ENCODE measurements at places on chromosomes 12 and 14.

GRCh38 chr14:61492474-61492873 lies 171.1 kb downstream of the PRKCH start:
- DNase-seq = no peak

DNA sequence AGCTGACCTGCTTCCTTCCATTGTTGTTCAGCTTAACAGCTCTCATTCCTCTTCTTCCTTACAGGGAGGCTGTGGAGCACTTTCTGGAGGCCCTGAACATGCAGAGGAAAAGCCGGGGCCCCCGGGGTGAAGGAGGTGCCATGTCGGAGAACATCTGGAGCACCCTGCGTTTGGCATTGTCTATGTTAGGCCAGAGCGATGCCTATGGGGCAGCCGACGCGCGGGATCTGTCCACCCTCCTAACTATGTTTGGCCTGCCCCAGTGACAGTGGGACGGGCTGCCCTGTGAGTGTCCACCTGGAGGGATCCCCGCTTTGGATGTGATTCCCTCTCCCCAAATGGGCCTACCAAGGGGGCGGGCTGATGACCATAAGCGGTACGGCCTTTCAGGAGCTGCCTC lies 20.5 kb downstream of the PEX5 start:
- DNase-seq = no peak

GRCh38 chr12:114306646-114307045 lies 99.3 kb downstream of the TBX5 start:
- no peak for DNase-seq

- DNase-seq = no peak
Observed at GRCh38 chr14:78005325-78005724, 164.8 kb upstream of the NRXN3 start.

GRCh38 chr12:4224206-4224889 lies 49.2 kb upstream of the CCND2 start:
- DNase-seq = no peak

- no peak for DNase-seq
Observed at GRCh38 chr12:100345020-100345767, 11.7 kb upstream of the SLC17A8 start.

DNA sequence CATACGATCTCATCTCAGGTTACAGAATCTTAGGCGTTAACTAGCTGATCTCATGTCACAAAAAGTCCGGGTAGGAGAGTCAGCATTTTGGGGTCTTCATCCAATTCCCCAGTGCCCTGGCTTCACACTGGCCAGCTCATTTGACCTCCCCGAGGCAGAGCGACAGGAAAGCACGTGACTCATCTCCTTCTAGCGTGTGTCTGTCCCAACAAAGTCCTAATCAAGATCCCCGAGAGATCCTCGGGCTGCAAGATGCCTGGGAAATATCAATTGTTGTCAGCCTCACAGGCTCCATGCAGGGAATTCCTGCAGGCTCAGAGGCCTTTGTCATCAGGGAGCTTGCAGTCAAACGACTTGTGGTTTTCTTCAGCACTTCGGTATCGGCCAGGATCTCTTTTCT lies 57.5 kb downstream of the ZNF664 start:
- DNase-seq = no peak

DNA sequence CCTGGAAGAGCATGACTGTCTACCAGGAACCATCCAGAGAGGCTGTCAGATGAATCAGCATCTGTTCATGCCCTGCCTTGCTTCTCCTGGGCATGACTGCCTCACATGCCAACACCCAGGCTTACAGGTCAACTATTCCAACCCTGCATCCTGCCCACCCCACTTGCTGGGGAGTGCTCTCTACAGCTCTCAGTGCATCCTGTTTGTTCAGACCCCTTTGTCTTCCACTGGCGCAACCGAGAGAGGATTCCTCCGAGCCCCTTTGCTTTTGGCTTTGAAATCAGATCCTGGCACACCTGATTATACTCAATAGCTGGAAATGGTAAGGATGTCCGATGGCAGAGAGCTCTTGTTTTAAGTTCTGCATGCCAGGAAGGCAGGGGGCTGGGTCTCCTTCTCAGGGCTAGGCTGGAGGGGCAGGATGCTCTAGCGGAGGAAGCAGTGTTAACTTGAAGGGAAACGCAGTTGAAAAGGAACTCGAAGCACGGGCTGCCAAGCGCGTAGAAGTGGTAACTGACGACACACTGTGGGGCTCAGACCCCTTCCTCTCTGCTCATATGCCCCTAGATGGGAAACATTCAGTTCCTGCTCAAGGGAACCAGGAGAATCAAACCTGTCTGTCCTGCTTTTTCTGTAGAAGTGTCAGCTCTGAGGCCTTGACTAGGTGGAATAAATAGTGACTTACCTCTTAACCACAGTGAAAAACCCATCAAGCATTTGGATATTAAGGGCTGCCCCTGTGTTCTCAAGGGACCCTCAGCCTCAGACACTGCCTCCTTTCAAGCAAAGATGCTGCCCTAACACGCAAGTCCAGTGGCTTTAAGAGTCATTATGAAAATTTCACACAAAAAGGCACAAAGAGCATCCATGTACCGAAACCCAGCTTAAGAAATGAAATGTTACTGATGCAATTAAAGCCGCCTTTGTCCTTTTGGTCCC lies 297.5 kb downstream of the ZFP36L1 start:
- no peak for DNase-seq

GRCh38 chr14:72736786-72737559 lies 156.9 kb downstream of the DPF3 start:
- DNase-seq = no peak

DNA sequence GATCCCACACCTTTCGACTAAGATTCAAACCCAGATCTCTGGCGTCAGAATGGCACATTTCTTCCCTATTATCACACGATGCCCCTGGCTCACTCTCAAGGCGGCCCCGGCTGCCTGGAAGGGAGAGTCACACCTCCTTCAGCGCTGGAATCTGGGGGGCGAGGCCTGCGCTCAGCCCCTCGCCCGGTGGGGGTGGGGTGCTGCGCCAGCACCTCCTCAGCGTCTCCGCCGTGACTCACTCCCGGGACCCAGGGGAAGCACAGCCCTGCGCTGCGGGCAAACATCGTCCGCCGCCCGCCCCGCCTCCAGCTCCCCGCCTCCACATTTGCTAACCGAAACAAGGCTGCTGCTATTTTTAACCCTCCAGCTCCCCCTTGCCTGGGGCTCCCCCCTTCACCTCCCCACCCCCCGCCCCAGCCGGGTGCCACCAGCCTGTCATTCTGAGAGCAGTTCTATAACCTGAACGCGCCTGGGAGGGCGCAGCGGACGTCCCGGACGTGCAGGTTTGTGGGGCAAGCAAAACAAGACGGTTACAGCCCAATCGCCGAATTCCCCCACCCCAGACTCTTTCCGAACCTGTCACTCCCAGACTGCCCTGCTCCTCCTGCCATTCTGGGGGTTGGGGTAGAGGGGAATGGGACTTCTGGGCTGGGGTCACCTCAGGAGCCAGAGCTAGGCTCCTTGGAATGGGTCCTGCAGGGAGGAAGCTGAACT lies 6.7 kb downstream of the HDAC7 start:
- peak; percentile 49 for DNase-seq

- DNase-seq = no peak
Observed at GRCh38 chr14:79878785-79879184, 332.5 kb downstream of the DIO2 start.

GRCh38 chr12:12999271-12999958 lies 650 bp downstream of the HEBP1 start:
- peak; percentile 25 for DNase-seq

- peak; percentile 57 for DNase-seq
Observed at GRCh38 chr14:23153851-23154796, 29.3 kb downstream of the SLC7A8 start.

DNA sequence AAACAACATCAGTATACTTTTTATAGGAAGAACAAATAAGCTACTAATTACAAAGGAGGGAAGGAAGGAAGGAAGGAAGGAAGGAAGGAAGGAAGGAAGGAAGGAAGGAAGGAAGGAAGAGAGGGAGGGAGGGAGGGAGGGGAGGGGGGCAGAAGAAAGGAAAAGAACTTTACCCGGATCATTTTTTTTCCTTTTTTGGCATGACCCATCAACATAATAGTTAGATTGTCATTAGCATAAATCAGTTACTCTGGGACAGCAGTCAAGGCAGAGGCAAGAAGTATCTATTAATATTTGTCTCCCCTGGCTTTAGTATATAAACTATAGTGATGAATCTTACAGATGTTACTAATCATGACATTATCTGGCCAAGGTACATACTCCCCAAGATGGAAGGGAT lies 35.2 kb upstream of the TSPAN8 start:
- no peak for DNase-seq

DNA sequence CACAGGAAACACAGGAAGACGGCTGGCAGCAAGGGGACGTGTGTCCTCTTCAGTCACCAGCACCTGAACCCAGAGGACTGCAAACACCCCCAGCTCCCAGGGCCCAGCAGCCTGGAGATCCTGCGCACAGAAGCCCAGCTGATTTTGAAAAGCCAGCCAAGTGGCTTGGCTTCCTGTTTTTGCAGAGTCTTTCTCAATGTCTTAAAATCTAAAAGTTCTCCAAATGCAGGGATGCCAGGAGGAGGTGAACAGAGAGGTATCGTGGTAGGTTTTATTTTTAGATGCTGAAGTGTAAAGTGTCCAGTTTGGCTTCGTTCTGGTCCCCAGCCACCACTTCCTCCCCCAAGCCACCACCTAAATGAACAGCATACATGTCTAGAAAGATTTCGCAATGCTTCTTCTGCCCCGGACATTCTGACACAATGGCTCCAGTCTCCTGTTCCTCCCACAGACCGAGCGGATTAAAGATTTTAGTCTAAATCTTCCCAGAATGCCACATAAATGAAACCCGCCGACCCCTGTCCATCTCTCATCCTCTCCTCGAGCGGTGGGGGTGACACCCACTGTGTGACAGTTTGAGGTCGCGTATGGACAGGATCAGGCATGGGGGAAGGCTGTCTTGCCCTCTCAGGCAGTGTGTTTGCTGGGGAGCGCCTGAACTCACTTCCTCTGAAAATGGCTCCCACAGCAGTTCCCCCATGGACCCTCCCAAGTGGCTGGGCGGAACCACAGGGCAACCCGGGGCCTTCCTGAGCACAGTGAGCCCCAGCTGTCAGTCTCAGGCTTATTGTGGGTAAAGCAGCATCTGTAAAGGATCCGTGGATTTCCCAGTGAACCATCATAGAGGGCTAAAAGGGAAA lies 41.6 kb downstream of the ITPK1 start:
- no peak for DNase-seq

DNA sequence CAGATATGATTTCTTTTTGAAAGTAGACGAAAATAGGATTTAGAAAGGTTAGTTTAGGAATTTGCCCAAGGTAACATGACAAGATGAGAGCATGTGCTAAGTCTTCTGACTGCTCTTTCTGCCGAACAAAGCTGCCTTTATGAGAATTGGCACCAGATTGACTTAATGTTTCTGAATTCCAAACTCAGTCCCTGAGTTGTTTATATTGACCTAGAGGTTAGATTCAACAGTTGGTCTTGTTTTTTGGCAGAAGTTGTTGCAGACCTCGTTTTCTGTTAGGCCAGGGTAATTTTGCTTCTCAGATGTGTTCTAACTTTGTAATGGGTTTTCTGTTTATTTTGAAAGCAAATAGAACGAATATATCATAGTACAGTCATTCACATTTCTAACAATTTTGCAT lies 61.5 kb upstream of the LRTM2 start:
- no peak for DNase-seq

DNA sequence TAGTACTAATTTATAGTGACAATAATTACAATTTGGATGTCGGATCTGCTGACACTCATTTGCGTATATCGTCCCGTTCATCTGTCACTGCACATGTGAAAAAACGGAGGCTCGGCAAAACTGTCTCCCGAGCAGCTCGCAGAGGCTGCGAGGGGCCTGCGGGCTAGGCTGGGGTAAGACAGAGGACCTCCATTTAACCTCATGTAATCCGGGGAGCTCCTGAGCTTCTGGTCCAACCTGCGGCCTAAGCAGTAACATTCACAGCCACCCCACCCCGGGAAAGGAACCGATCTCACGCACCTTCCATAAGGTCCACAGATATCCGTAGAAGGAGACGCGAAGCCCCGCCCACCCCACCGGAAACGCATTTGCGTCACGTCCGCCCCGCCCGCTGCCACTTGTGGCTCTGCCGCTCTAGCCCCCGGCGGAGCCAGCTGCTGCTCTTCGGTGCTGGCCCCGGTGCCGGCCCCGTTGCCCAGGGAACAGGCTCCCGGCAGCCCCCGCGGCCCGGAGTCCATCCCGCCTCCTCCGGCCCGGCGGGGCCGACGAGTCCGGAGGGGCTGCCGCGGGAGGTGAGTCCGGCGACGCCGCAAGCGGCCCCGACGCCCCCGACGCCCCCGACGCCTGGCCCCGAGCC lies at the start of the genes CINP and TECPR2:
TSS of gene CINP (minus strand) at position 346 of the 637 bp plus-strand sequence. CDS start at position 307, 39 bp downstream.
TSS of gene TECPR2 (plus strand) at position 397 of the 637 bp plus-strand sequence. CDS start 13,781 bp downstream, outside the sequence.
- peak; percentile 99 for DNase-seq

- peak; percentile 32 for DNase-seq
Observed at GRCh38 chr12:80472911-80473500, 29.0 kb downstream of the PTPRQ start.

GRCh38 chr12:27618836-27619235 lies 77.4 kb upstream of the REP15 start:
- no peak for DNase-seq

- peak; percentile 49 for DNase-seq
Observed at GRCh38 chr14:53432378-53432802, 279.3 kb upstream of the DDHD1 start.

- no peak for DNase-seq
Observed at GRCh38 chr14:104536942-104537612, 42.5 kb upstream of the C14orf180 start.

DNA sequence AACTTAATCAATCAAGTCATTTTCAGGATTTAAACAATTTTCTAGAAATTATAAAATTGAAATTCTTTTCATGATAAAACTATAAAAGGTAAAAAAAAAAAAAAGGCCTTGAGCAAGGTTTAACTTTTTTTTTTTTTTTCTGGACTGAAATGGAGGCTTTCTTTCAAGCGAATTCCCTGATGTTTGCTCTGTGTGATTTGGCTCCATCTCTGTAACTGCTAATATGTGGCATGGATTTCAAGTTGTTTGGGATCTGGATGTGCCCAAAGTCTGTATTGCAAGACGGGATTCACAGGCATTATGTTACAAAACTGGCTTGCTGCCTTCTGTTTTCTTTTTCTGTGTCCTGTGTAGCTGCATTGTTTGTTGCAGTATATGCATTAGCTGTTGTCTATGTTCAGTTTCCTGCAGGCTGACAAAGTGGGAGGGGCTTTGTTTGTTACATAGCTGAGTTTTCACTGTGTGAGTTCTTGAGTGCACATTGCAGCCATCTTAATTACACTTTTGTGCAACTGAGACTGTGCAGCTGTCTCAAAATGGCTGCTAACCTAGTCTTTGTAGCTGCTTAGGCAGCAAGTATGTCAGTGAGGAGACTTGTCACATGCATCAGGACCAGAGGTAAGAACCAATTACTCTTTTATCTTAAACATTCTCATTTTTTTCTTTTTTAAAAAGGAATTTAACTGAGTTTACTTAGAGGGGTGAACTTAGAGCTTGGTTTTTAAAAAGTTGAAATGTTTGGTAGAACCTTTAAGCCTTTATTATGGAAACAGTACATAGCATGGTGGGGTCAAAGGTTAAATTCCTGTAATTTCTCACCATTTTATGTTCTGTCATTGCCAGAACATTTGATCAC lies 19.5 kb downstream of the ATF7IP start:
- peak; percentile 71 for DNase-seq

- peak; percentile 15 for DNase-seq
Observed at GRCh38 chr12:51132693-51133092, 40.2 kb downstream of the TFCP2 start.

GRCh38 chr14:51939755-51940301 lies 49.5 kb upstream of the RTRAF start:
- DNase-seq = no peak

GRCh38 chr14:25001601-25002000 lies 48.3 kb downstream of the STXBP6 start:
- no peak for DNase-seq

- no peak for DNase-seq
Observed at GRCh38 chr12:124120739-124121138, 147.7 kb downstream of the ZNF664 start.
